A549 treated with RU486 at 1 μM for 4 hours (cell line): ENCODE measurements at places on chromosomes 5 and 9. TPM values are rescaled to one million over a fixed set of nuclear protein-coding genes. Genes with fewer than 3 reads are reported as not detected.

IL5 gene
- total RNA-seq = not detected in 5 replicates

P4HA2 gene
- 36.0 to 46.4 TPM (median 42.2 TPM) in 5 replicates for total RNA-seq

CDHR2 gene
- 0.02 to 0.13 TPM (median 0.06 TPM) in 5 replicates for total RNA-seq

FAM221B gene
- total RNA-seq = not detected in 5 replicates

PAEP gene
- 0.25 to 0.66 TPM (median 0.30 TPM) in 3 of 5 replicates, not detected in the others for total RNA-seq

OSMR gene
- 47.6 to 80.4 TPM (median 77.8 TPM) in 5 replicates for total RNA-seq

SNCAIP gene
- not detected in 5 replicates for total RNA-seq

MEF2C gene
- total RNA-seq = 0.01 to 0.07 TPM (median 0.02 TPM) in 3 of 5 replicates, not detected in the others

ZNF782 gene
- 1.1 to 1.8 TPM (median 1.6 TPM) in 5 replicates for total RNA-seq

ECSCR gene
- not detected in 5 replicates for total RNA-seq

ADRA1B gene
- 9.1 to 13.9 TPM (median 11.2 TPM) in 5 replicates for total RNA-seq

RPS14 gene
- total RNA-seq = 2,822 to 3,025 TPM (median 2,935 TPM) in 5 replicates

WDR38 gene
- total RNA-seq = 0.21 to 0.23 TPM in 2 of 5 replicates, not detected in the others

LHX3 gene
- total RNA-seq = 0.07 to 0.14 TPM (median 0.11 TPM) in 4 of 5 replicates, not detected in the other

CDH6 gene
- total RNA-seq = 0.05 to 0.25 TPM (median 0.16 TPM) in 5 replicates

CCNJL gene
- 10.8 to 13.7 TPM (median 12.8 TPM) in 5 replicates for total RNA-seq

MCTP1 gene
- total RNA-seq = 7.5 to 11.6 TPM (median 9.2 TPM) in 5 replicates

MAMDC2 gene
- 0.21 to 0.65 TPM (median 0.36 TPM) in 5 replicates for total RNA-seq

GRM6 gene
- total RNA-seq = not detected in 5 replicates

FANCC gene
- total RNA-seq = 9.5 to 12.2 TPM (median 10.4 TPM) in 5 replicates

FBXL17 gene
- 4.2 to 7.1 TPM (median 6.1 TPM) in 5 replicates for total RNA-seq

CAMK4 gene
- not detected in 5 replicates for total RNA-seq

TSLP gene
- total RNA-seq = not detected in 5 replicates

ZNF483 gene
- total RNA-seq = 0.40 to 0.88 TPM (median 0.77 TPM) in 5 replicates

ABCA1 gene
- total RNA-seq = 4.2 to 6.8 TPM (median 6.4 TPM) in 5 replicates

ENTREP1 gene
- 0.28 to 0.71 TPM (median 0.49 TPM) in 5 replicates for total RNA-seq

ORM2 gene
- total RNA-seq = not detected in 5 replicates

TSC1 gene
- 14.7 to 17.0 TPM (median 15.4 TPM) in 5 replicates for total RNA-seq

FOXD4 gene
- 0.31 to 0.56 TPM (median 0.38 TPM) in 5 replicates for total RNA-seq

DBN1 gene
- 49.8 to 80.7 TPM (median 69.2 TPM) in 5 replicates for total RNA-seq

MLANA gene
- total RNA-seq = not detected in 5 replicates

FOXI1 gene
- not detected in 5 replicates for total RNA-seq

SRD5A1 gene
- total RNA-seq = 15.5 to 33.2 TPM (median 31.1 TPM) in 5 replicates
